Spinal cord (tissue), 10 donors: ENCODE measurements at places on chromosomes 1 and 21. TPM values are rescaled to one million over a fixed set of nuclear protein-coding genes. Genes with fewer than 3 reads are reported as not detected.

DNA sequence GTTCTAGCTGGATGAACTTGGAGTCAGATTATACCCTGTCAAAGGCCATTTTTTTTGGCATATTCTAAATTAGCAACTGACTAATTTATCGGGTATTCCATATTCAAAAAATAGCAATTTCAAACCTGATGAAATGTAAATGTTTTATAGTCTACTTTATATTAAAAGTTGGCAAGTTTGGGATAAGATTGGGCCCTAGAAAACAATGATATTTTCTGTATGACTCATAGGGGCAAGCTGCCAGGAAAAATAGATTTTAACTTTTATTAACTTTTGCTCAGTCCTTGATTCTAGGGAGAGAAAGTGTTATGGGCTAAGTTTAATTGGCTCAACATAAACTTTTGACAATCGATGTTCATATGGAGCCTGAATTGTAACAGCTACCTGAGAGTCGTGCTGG is 576.9 kb upstream of the B3GALT2 start:
- no peak for DNase-seq
- no peaks in the 10 kb centered on the region for H3K36me3 ChIP-seq
- H3K27me3 ChIP-seq = no peaks in the 10 kb centered on the region
- H3K4me1 ChIP-seq = no peaks in the 10 kb centered on the region
- H3K4me3 ChIP-seq = no peak overlapping the region

Gene DHRS3
- polyA plus RNA-seq = 67.2 TPM

DNA sequence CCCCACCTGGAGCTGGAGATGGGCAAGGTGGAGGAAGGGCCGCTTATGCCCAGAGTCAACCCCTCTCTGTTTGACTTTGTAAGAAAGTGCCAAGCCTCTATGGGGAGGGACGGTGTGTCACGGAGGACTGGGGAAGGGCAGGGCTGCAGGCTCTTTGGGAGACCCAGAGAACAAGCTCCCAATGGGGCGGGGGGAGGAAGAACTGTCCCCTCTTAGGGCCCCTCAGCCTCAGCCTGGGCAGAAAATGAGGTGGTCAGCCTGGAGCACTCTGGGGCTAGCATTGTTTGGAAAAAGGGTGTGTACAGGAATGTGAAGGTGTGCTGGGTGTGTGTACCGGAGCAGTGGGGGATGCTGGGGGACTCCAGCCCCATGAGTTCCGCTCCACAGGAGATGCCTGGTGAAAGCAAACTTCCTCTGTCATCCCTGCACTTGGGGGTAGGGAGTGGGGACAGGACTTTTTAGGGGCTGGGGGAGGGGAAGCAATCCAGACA is 1.2 kb upstream of the INAVA start:
- no peak overlapping the region for H3K4me3 ChIP-seq
- DNase-seq = no peak
- H3K36me3 ChIP-seq = peaks cover 6% of the 10 kb centered on the region
- peaks cover 21% of the 10 kb centered on the region for H3K27me3 ChIP-seq

Gene MIGA1
- 14.9 TPM for polyA plus RNA-seq

Gene MFSD2A
- polyA plus RNA-seq = 42.9 TPM

Gene MLLT11
- 203 TPM for polyA plus RNA-seq

Gene BRINP3
- polyA plus RNA-seq = 68.3 TPM

Gene KCNJ10
- 81.6 TPM for polyA plus RNA-seq

Gene FAM131C
- 26.4 TPM for polyA plus RNA-seq

Gene CHI3L1
- polyA plus RNA-seq = 1.7 TPM

- DNase-seq = no peak
- peaks cover 49% of the 10 kb centered on the region for H3K36me3 ChIP-seq
- H3K27me3 ChIP-seq = no peaks in the 10 kb centered on the region
- peaks cover 3% of the 10 kb centered on the region for H3K4me1 ChIP-seq
- H3K27ac ChIP-seq = no peak overlapping the region
- H3K4me3 ChIP-seq = no peak overlapping the region
Observed at GRCh38 chr1:225840223-225840610, 30.3 kb downstream of the EPHX1 start.

DNA sequence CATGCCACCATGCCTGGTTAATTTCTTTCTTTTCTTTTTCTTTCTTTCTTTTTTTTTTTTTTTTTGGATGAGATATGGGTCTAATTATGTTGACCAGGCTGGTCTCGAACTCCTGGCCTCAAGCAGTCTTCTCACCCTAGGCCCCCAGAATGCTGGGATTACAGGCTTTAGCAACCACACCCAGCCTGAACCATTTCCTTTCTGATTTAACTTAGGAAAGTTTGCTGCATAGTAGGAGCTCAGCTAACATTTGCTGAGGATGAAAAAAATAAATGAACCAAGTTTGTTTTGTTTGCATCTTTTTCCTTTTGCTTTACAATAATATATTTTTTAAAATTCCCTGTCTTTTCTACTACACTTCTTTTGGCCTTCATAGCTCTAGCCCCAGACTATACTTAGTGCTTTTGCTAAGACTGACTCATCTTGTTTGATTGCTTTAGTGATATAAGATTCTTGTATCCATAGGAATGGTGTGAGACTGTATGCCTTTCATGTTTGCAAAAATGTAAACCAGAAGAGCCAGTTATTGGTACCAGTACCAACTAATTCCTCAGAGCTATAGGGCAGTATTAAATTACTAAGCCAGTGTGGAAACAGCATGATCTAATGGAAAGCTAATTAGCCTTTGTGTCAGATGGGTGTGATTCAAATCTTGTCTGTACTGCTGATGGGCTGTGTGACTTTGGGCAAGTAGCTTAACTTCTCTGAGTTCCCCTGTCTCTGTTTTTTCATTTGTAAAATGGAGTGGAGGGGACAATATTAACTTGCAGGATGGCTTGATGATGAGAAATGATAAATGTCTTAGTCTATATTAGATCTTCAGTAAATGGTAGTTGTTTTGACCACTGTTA is 66.9 kb downstream of the NFIA start:
- no peak overlapping the region for H3K4me3 ChIP-seq
- no peaks in the 10 kb centered on the region for H3K27me3 ChIP-seq
- H3K4me1 ChIP-seq = peaks cover 15% of the 10 kb centered on the region
- H3K36me3 ChIP-seq = no peaks in the 10 kb centered on the region
- no peak for DNase-seq

DNA sequence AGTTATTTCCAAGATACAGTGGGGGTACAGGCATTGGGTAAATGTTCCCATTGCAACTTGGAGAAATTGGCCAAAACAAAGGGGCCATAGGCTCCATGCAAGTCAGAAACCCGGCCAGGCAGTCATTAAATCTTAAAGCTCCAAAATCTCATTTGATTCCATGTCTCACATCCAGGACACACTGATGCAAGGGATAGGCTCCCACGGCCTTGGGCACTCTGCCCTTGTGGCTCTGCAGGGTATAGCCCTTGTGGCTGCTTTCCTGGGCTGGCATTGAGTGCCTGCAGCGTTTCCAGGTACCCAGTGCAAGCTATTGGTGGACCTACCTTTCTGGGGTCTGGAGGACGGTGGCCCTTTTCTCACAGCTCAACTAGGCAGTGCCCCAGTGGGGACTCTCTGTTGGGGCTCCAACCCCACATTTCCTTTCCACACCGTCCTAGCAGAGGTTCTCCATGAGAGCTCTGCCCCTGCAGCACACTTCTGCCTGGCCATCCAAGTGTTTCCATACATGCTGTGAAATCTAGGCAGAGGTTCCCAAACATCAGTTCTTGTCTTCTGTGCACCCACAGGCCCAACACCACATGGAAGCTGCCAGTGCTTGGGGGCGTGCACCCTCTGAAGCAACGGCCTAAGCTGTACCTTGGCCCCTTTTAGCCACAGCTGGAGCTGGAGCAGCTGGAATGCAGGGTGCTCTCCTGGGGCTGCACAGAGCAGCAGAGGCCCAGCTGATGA is 67.2 kb downstream of the HS2ST1 start:
- no peak overlapping the region for H3K27ac ChIP-seq
- no peak overlapping the region for H3K4me3 ChIP-seq
- H3K4me1 ChIP-seq = no peaks in the 10 kb centered on the region
- DNase-seq = no peak
- no peaks in the 10 kb centered on the region for H3K27me3 ChIP-seq

Gene FMO4
- polyA plus RNA-seq = 1.4 TPM

DNA sequence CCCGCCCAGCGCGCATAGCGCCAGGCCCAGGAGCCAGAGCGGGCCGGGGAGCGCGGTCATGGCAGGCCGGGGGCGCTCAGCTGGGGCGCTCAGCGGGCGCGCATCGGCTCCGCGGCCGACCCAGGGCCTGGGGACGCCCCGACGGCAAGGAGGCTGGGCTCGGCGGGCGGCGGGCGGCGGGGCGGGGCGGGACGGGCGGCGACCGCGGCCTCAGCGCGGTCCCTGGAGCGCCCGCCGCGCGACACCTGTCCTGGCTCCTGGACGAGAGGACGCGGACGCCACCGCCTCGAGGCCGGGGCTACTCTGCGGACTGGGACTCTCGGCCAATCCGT is 273 bp downstream of the BMP8B start:
- H3K27me3 ChIP-seq = peaks cover 20% of the 10 kb centered on the region
- H3K27ac ChIP-seq = no peak overlapping the region

GRCh38 chr1:92323473-92324453 is 24.9 kb downstream of the RPAP2 start:
- H3K27me3 ChIP-seq = no peaks in the 10 kb centered on the region

- peak; percentile 31 for DNase-seq
- no peaks in the 10 kb centered on the region for H3K36me3 ChIP-seq
- H3K27ac ChIP-seq = no peak overlapping the region
- no peaks in the 10 kb centered on the region for H3K4me1 ChIP-seq
Observed at GRCh38 chr21:35275776-35276175, 226.7 kb upstream of the RUNX1 start.

DNA sequence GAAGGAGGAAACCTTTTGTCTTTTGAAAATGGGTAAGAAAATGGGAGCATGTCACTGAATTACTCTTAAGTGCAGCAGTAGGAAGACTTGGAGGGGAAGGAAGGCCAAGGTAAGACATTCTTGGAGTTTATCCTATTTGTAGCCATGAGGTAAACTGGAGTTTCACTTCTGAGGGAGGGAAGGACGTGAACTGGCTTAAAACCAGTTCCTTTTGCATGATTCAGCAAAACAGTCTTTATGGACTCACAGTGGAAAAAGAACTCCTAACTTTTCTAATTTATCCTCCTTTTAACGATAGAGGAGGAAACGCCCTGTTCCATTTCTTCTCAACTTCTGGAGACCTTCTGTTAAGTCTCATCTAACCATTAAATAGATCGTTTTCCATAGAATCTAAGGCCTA is 2.5 kb downstream of the PRDX6 start:
- no peak for DNase-seq
- no peak overlapping the region for H3K27ac ChIP-seq
- H3K36me3 ChIP-seq = peaks cover 7% of the 10 kb centered on the region
- no peaks in the 10 kb centered on the region for H3K27me3 ChIP-seq
- peaks cover 7% of the 10 kb centered on the region for H3K4me1 ChIP-seq

Gene MAP10
- polyA plus RNA-seq = 4.6 TPM

Gene ALX3
- not detected for polyA plus RNA-seq

DNA sequence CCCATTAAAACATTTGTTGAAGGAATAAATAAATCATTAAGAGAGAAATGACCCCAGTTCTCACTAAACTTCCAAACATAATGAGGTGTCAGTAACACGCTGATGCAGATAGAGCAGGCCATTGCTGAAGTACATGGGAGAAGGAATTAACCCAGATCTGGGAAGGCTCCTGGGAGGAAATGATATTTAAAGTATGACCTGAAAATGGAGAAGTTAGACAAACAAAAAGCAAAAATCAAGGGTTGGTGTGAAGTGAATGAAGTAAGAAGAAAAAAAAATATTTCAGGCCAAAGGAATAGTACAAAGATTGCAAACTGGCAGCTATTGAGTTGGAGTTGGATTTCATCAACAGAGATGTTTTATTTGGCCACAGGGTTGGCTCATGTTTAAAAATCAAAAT is 71.4 kb downstream of the RGS2 start:
- H3K4me1 ChIP-seq = no peaks in the 10 kb centered on the region
- H3K27ac ChIP-seq = no peak overlapping the region
- no peaks in the 10 kb centered on the region for H3K36me3 ChIP-seq
- no peak overlapping the region for H3K4me3 ChIP-seq
- DNase-seq = no peak
- no peaks in the 10 kb centered on the region for H3K27me3 ChIP-seq

Gene SPATA21
- polyA plus RNA-seq = 0.59 TPM

- no peaks in the 10 kb centered on the region for H3K27me3 ChIP-seq
- H3K27ac ChIP-seq = no peak overlapping the region
- H3K4me1 ChIP-seq = no peaks in the 10 kb centered on the region
- DNase-seq = no peak
Observed at GRCh38 chr1:247467129-247467528, 9.2 kb upstream of the OR2B11 start.

DNA sequence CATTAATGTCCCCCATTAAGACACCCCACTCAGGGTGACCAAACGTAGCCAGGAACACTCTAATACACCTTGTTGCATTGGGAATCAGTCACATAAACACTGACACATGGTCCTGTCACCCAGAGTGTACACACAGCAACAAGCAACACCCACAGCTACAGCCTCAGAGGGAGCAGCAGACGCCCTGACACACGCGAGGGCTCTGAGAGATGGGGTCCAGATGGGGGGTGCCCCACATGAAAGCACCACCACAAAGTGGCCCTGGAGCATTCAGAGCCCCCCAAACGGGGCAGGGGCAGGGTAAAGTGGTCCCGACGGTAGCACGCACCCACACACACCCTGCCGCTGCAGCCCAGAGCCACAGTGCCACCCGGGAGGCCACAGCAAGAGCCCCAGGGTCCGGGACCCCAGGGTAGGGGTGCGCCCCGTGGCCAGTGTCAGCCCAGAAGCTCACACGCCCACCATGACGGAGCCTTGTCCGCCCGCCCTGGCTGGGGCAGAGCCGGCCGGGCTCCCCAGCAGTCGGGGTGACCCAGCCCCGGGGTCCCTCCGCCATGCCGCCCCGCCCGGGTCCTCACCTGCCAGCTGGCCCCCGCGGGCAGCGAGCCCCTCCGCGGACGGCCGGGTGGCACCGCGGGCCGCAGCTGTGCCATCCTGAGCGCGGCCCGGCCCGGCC is 47.3 kb downstream of the RAP1GAP start:
- H3K27ac ChIP-seq = no peak overlapping the region
- H3K4me1 ChIP-seq = peaks cover 77% of the 10 kb centered on the region
- no peak for DNase-seq

- H3K4me3 ChIP-seq = peak overlapping the region; percentile 54
- no peak overlapping the region for H3K27ac ChIP-seq
- peaks cover 27% of the 10 kb centered on the region for H3K36me3 ChIP-seq
- H3K4me1 ChIP-seq = peaks cover 55% of the 10 kb centered on the region
Observed at GRCh38 chr1:36085126-36085525, 1.2 kb downstream of the TEKT2 start.

DNA sequence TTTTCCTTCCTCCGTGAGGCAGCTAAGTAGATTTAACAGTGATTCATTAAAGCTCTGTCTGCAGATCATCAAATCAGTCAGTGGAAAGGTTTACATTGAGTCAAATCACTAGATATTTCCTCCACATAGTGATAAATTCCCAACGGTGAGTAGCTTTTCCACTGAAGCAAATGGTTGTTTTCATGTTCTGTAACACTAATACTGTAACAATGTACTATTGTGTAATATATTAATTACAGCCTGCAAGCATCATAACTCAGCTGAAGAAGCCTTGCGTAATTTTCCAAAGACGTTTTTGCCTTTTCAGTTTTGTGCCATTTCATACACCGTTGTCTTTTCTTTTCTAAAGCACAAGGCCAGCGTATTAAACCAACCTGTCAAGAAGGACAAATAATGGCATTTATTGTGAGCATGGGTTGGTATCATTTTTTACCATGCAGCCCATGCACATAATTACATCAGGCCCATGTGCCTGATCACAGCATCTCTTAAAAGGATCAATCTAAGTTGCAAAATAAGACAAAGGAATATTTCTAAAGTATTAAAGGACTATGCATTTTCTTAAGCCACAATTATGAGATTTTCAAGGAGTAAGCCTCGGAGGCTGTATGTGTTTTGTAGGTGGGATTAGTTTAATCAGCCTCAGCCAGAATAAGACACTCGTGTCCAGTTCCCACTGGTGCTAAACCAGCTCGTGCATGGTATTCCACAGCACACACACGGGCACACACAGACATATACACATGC is 16.7 kb upstream of the PDE9A start:
- DNase-seq = no peak
- H3K27me3 ChIP-seq = no peaks in the 10 kb centered on the region
- H3K27ac ChIP-seq = no peak overlapping the region
- no peaks in the 10 kb centered on the region for H3K36me3 ChIP-seq
- peaks cover 42% of the 10 kb centered on the region for H3K4me1 ChIP-seq
- H3K4me3 ChIP-seq = no peak overlapping the region
